DND-41 (cell line): ENCODE measurements at places on chromosomes 11 and 22.

GRCh38 chr22:39176714-39177455, 24.4 kb upstream of the CBX7 start:
- DNase-seq, result no peak

GRCh38 chr11:17954395-17955252, 58.2 kb downstream of the SERGEF start:
- no peak for DNase-seq

GRCh38 chr11:45603946-45604682, 61.3 kb downstream of the CHST1 start:
- DNase-seq, result no peak

DNA sequence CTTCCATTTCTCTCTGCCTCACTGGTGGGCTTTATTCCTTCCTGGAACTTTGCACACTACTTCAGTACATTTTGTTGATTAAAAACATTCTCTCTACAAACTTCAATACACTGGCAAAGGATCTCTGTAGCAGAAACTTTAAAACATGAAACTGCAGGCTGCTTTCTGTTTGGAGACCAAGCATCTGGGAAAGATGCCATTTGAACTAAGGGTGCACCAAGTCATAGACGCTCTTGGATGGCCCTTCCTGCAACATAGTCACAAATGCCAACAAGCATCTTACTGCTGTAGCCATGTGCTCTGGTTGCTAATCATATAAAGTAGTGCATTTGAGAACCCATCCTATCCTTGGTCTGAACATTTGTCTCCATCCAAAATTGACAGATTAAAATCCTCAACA, 56.4 kb downstream of the SNX19 start:
- no peak for DNase-seq

- no peak for DNase-seq
Measured at GRCh38 chr11:69913591-69914285, 94.5 kb upstream of the FGF3 start.

DNA sequence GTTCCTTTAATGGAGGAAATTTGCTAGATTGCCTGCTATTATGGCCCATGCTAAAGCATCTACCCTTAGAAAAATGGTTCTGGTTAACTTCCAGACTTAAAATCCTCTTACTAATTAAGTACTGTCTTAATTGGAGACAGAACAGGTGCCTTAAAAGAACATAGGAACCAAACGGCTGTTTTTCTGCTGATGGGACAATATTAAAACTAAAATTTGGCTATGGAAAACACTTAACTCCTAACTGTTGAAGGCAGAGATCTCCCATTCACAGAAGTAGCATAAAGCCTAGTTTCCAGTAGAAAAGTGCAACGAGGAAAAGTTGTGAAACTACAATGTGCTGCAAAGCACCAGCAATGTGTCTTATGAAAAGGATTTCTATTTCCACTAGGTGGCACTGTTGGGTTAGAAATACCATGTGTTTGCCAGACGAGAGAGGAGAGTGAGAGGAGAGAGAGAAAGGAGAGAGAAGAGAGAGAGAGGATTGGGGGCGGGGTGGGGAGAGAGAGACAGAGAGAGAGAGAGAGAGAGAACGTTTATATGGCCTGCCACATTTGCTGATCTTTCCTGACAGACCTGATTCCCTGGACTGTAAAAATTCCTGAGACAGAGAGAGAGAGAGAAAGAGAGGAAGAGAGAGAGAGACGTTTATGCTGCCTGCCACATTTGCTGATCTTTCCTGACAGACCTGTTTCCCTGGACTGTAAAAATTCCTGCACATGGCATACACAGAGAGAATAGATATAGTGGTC, 51.5 kb downstream of the FAM181B start:
- DNase-seq, result peak; percentile 10

DNA sequence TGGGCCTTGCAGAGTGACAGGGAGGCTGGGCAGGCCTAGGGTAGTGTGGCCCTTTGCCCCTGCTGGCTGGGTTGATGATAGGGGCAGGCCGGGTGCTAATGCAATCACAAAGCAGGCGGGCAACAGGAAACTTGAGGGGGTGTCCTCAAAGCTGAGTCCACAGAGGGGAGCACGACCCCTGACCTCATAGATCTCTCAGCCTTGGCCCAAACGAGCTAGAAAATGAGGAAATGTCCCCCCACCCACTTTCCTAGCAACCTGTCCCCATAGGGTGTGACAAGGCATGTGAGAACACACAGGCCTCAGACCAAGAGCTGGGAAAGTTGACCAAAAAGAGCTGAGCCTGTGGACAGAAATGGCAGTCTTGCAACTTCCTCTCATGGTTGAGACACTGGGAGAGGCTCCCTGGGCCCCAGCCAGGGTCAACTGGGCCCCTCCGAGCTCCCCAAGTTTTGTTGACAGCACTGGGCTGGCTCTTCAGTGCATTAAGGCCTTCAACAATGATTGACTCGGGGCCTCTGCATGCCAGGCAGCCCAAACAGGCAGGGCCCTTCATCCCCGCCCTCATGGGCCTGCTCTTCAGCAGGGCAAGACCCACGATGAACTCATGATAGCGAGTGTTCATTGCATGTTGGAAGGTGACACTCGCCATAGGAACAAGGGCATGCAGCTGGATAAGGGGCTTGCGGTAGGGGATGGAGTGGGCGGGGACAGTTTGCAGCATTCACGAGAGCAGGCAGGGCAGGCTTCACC, 9.8 kb upstream of the SPI1 start:
- DNase-seq, result no peak

DNA sequence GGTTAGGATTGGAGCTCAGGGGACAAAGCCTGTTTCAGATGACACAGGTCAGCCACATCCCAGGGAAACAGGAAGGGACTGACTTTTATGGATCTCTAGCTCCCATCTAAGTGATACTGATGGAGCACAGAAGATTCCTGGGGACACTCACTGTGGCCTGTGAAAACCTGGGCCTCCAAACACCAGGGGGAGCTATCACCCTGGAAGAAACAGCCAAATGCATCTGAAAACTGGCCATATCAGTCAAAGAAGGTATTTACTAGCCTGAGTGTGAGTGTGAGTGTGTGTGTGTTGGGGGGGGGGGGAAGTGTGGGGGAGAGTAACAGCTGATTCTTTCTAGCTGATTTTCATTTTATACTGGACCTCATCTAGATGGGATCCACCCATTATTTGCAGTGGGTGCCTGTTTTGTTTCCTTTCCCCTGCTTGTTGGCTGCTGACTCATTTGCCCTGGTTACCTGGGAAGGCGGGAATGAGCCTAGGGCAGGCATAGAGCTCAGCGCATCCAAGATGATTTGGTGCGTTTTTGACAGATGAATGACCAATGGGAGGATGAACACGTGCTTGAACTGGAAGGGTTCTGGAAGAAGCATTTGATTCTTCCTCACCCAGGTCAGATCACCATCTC, 284.0 kb downstream of the KIRREL3 start:
- DNase-seq, result peak; percentile 65

DNA sequence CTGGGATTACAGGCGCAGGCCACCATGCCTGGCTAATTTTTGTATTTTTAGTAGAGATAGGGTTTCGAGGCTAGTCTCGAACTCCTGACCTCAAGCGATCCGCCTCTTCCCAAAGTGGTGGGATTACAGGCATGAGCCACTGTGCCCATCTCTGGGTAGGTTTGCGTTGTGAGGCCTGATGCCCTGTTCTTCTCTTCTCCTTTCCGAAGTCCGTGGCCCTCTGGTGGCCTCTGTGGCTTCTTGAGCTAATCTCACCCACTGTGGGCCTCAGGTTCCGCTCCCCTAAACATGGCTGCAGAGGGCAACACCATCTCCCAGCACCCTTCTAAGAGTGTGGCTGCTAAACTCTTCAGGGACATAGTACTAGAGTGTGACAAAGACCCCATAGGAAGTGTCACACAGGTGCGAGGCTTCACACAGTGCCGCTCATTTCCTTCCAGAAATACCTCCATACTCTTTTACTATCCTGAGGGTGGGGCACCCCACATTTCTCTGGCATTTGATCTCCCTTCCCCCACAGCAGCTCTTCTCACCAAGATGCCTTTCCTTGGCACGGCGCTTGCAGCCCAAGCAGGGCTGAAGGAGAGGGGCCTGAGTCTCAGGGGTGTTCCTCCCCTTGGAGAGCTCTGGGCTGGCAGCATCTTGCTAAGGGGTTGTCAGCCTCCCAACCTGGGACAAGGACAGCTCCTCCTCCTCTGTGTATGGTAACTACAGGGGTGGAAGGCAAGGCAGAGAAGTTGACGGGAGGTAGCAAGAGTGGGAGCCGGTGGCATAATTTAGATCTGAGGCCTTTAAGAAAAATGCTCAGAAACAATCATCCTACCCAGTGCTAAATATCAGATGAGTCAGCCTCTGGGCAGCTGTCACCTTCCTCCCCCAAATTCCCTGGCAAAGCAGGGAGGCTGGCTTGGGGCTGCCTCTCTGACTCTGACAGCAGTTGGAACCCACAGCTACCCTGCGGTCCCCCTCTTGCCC, 6.1 kb downstream of the THY1 start:
- DNase-seq, result no peak

DNA sequence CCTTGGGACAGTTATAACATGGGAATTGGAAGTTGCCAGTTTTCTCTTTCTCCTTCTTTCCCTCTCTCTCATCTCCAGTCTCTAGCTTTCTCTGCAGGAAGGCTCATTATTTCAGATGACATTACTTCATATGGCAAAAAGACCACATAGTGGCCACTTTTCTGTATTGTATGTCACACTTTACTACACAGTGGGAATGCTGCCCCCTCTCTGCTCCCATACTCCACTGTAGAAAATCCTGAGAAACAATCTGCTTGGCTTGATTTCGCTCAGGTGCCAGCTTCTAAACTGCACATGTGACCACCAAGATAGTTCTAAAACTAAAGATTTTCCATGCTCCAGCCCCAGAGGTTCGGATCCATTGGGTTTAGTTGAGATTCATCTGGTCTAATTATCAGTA, 860.7 kb upstream of the CCDC90B start:
- no peak for DNase-seq

- DNase-seq, result no peak
Measured at GRCh38 chr11:31813391-31814175, 2.5 kb upstream of the PAX6 start.

GRCh38 chr11:26851291-26851690, 129.4 kb upstream of the SLC5A12 start:
- no peak for DNase-seq

- DNase-seq, result no peak
Measured at GRCh38 chr22:49833340-49834007, 5.8 kb upstream of the BRD1 start.

GRCh38 chr22:44927463-44928135, 82.2 kb downstream of the PHF21B start:
- DNase-seq, result no peak

- DNase-seq, result no peak
Measured at GRCh38 chr11:19659529-19659928, 53.1 kb upstream of the NAV2 start.

GRCh38 chr11:12547953-12548650, 126.1 kb upstream of the TEAD1 start:
- no peak for DNase-seq

DNA sequence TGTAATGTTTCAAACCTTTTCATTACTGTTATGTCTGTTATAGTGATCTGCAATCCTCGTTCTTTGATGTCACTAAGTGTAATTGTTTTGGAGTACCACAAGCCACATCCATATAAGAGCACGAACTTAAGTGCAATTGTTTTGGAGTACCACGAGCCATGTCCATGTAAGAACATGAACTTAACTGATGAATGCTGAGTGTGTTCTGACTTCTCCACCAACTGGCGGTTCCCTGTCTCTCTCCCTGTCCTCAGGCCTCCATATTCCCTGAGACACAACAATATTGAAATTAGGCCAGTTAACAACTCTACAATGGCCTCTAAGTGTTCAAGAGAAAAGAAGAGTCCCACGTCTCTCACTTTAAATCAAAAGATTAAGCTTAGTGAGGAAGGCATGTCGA, 23.5 kb downstream of the TESMIN start:
- no peak for DNase-seq

DNA sequence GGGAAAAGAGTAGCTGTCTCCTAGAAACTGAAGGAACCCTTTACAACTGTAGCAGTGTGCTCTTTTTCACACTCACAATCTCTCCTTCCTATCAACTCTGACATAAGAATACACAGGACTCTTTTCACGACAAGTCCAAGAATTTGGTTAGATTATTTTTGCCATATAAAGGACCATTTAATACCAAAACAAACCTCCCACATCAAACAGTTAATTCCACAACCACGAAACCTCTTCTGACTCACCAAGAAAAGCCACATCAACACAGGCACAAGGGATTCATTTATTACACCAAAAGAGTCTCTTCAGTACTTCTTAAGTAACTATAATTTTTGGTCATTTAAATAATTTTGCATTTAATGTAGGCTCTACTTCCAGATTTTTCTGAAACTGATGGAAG, 222.6 kb upstream of the PITPNB start:
- no peak for DNase-seq

- no peak for DNase-seq
Measured at GRCh38 chr11:120810251-120810650, 213.7 kb upstream of the TBCEL start.

GRCh38 chr11:62702246-62702645, 5.0 kb downstream of the BSCL2 start:
- no peak for DNase-seq

- no peak for DNase-seq
Measured at GRCh38 chr11:82267186-82267585, 466.5 kb downstream of the FAM181B start.

DNA sequence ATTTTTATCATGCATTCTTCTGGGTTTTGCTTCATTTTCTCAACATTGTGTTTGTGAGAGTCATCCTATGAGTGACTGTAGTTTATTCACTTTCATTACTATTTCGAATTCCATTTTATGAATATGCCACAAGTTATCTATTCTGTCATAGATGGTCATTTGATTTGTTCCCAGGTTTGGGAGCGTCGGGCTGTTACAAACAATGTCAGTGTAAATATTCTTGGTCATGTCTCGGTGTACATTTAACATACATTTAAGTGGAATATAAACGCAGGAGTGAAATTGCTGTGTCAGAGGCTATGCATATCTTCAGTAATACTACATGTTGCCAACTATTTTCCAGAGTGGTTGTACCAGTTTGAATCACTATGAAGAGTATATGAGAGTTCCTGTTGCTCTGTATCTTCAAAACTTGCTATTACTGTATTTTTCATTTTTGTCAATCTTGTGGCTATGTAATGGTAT, 2.4 kb downstream of the TRIM44 start:
- DNase-seq, result no peak

GRCh38 chr11:26948881-26949280, 45.0 kb upstream of the FIBIN start:
- no peak for DNase-seq

GRCh38 chr11:128865490-128865889, 1.6 kb downstream of the KCNJ1 start:
- DNase-seq, result no peak

- no peak for DNase-seq
Measured at GRCh38 chr11:9090488-9091043, 833 bp downstream of the SCUBE2 start.

GRCh38 chr22:49866646-49867045, 13.0 kb downstream of the ZBED4 start:
- no peak for DNase-seq

GRCh38 chr22:36546092-36546804, 17.3 kb upstream of the EIF3D start:
- DNase-seq, result peak; percentile 51

DNA sequence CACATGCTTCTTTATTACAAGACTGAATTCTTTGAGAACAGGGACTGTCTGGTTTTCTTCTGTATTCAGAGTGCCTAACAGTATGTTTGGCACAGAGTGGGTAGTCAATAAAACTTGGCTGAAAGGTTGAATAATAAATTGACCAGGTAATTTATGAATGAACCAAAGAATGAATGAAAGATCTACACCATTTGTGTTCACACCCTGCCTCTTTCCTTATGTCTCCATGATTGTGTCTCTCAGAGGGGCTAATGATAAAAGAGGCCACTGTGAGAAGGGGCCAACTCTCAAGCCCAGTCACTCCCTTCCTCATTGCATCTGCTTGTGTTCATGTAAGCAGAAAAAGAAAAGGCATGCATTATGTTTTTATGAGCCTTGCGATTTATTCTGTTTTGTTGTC, 569.7 kb upstream of the TENM4 start:
- DNase-seq, result no peak
